ENCODE measurements at places on chromosomes 13 and 19.
A peak's percentile ranks its signal among the peaks of the same experiment; 100 is the strongest.

DNA sequence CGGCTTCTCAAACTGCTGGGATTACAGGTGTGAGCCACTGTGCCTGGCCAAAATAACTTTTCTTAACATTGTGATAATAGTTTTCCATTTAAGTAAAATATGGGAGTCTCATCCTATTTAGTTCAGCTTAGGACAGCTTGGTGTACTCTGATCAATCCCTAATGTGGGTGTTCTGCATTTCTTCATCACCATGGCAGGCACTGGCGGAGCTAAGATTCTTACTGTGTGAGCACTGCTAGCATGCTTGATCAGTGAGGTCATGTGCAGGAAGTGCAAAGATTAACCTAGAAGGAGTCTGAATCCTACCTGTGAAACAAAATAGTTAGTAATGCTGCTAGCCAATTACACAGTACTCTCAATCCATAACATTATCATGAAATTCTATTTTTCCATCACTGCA lies 1684.2 kb upstream of the SLC10A2 start:
- DNase-seq: no peak

- DNase-seq: no peak
Observed at GRCh38 chr13:112926003-112926402, 43.0 kb upstream of the MCF2L start.

DNA sequence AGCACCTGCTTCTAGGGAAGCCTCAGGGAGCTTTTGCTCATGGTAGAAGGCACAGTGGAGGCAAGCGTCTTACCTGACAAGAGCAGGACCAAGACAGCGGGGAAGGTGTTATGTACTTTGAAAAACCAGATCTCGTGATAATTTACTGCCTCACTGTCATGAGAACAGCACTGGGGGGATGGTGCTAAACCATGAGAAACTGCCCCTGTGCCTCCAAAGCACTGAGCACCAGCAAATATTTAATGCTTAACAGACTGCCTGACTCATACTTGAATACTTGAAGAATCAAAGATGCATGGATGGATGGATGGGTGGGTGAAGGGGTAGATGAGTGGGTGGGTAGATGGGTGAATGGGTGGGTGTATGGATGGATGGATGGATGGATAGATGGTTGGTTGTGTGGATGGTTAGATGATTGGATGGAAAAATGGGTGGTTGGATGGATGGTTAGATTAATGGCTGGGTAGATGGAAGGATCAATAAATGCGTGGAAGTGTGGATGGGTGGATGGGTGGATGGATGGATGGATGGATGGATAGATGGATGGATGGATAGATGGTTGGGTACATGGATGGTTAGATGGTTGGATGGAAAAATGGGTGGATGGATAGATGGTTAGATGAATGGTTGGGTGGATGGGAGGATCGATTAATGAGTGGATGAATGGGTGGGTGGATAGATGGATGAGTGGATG lies 101.1 kb upstream of the IPO5 start:
- DNase-seq: no peak

DNA sequence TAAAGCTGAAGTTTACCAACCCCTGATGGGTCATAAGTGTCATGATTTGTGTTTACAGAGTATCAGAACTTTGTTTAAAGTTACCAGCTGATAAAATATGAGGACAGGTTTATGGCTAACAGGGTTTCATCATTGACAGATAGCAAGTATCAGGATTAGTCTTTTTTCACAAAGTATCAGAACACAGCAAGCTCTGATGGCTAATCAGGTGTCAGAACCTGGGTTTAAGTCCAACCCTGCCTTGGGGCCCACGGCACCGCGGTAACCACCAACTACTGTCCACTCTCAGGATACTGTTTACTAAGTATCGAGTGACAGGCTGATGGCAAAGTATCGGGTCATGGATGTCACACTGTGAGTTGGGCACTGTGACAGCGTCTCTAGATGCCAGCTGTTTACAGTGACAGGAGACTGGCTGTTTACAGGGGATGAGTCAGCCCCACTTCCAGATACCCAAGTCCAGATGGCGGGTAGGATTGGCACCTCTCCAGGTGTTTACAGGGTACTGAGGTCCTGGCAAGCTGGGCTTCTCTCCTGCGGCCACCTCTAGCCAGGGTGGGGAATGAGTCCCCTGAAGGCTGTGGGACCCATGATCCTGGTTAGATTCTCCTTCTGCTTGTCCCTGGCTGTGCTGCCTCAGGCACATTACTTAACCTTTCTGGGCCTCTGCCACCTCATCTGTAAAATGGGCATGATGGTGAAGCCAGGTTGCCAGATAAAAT lies 21.8 kb downstream of the ARRDC2 start:
- DNase-seq: no peak

DNA sequence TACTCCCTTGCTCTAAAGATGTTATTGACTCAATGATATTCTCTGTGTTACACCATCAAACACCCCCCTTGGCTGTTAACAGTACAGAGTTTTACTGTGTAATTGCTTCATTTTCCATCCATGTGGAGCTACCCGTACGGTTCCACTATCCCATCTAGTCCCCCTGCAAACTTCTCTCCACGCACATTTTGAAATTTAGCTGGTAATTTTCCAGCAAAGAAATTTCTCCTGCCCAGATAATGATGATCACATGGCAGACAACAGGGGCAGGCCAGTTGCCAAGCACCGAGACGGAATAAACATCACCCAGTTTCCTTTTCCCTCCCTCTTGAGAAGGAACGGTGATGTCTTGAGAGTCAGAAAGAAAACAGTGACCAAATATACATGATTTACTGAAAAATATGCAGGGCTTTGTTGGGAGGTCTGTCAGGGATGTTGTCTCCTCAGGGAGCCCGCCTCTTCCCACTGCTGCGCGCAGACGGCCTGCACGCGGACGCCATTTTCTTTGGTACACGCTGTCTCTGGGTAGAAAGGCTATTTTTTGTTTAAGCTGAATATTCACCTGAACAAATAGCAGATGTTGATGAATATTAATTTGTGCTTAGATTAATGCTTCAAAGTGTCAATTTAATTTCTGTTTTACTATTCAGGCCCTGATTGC lies 109.9 kb downstream of the OLFM4 start:
- DNase-seq: no peak

DNA sequence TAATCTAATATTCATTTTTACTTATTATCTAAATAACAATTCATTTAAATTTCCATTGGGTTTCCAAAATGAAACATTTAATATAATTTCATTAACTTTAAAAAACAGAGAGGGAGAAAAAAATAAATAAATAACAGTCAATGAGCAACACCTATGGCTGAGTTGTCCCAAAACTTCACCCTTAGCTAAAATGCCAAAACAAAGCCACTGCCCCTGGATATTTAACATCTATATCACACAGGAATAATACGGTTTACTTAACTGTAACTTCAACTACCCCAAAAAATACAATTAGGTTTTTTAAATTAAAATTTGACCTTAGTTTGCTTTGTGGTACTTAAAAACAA lies 541 bp downstream of the ELF1 start:
- DNase-seq: no peak

- DNase-seq: peak; percentile 62
Observed at GRCh38 chr19:11578258-11579142, 1.1 kb upstream of the ACP5 start.

DNA sequence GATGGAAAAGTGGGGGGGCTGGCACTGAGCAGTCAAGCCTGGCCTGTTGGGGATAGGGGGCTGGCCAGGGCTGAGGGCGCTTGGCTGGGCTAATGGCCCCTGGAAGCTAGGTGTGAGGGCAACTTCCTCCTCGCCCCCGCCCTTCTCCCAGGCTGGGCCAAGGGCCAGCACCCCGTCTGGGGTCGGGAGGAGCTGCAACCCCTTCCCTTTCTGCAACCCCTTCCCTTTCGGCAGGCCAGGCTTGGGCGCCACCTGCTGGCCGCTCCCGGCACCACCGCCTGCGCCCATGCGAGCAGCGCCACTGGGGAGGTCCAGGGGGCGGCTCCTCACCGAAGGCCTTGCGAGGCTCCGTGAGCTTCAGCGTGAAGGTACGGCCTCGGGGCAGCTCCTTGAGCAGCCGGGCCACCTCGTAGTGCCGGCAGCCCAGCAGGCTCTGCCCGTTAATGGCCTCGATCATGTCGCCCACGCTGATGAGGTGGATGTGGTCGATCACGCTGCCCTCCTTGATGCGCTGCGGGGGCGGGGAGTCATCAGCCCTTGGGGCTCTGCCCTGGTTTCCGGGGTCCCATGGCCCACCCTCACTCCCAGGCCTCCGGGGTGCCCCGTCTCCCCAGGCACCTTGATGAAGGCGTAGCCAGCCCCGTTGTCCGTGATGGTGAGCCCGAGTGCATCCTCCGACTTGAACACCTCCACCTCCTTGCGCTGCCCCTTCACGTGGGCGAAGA lies 5.0 kb upstream of the PTGER1 start:
- DNase-seq: peak; percentile 79

- DNase-seq: peak; percentile 72
Observed at GRCh38 chr13:76991432-76991795, 467 bp upstream of the CLN5 start.

- no peak for DNase-seq
Observed at GRCh38 chr13:52905701-52906100, 57.3 kb upstream of the PCDH8 start.

DNA sequence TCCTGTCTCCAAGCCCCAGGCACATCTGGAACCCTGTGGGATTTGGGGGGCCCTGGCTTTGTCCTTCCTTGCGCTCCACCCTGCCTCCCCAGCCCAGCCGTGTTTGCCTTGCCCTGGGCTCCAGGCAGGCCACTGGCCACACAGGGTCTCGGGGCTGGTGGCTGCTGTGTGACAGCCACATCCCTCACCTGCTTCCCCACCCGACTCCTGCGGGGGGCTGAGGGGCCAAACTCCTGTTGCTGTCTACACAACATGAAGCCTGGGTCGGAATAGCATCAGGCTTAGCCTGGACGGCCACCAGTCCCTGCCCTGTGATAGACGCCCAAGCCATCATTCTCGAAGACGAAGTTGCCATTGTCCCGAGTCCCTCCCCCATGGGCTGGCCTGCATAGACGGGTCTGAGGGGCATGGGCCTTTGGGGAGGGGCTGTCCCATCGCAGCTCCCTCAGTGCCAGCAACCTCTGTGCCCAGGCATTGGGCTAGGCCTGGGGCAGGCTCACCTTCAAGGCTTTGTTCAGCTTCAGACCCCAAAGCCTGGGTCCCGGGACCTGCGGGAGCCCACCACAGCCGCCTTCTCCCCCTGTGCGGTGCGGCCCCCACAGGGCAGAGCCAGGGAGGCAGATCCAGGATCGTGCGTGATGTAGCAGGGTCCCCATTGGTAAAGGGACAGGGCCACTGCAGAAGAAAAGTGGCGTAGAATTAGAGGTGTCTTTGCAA lies 15.5 kb upstream of the TEKTIP1 start:
- no peak for DNase-seq

GRCh38 chr13:73321043-73321442 lies 262.2 kb downstream of the KLF5 start:
- DNase-seq: no peak

GRCh38 chr13:20608438-20609020 lies 41.6 kb downstream of the IFT88 start:
- no peak for DNase-seq

GRCh38 chr19:11478167-11479089 lies 2.4 kb downstream of the ELAVL3 start:
- no peak for DNase-seq
